Karpas-422 (cell line): ENCODE measurements at places on chromosomes 5 and 9. TPM values are rescaled to one million over a fixed set of nuclear protein-coding genes. Genes with fewer than 3 reads are reported as not detected.

Gene NR5A1
- total RNA-seq = not detected in 2 replicates

Gene FOXD4L6
- 0.30 and 1.5 TPM in 2 replicates for total RNA-seq

Gene BSPRY
- total RNA-seq = not detected in 2 replicates

Gene SLC6A19
- total RNA-seq = not detected in 2 replicates

Gene NUTM2F
- total RNA-seq = not detected in 2 replicates

DNA sequence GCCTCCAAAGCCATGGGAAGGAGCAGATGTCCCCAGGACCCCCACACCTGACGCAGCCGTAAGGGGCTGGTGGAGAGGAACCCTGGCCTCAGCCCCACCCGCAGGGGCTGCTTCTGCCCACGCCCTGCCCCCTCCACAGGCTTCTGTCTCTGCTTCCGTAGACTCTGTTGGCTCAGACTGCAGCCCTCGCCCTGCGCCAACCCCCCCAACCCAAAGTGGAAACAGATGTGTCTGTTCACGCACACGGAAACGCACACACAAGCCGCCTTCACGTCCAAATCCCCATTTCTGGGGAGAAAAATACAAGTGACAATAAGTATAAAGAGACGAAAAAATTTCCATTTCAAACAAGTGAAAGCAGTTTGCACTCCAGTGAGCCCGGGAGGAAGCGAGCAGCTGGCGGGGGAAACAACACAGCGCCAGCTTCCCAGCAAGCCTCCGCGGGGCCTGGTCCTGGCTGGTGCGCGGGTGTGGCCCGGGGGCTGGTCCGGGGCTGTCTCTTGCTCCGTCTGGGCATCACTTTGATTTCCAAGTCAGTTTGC is 32.6 kb upstream of the RXRA start:
- no peak for DNase-seq

DNA sequence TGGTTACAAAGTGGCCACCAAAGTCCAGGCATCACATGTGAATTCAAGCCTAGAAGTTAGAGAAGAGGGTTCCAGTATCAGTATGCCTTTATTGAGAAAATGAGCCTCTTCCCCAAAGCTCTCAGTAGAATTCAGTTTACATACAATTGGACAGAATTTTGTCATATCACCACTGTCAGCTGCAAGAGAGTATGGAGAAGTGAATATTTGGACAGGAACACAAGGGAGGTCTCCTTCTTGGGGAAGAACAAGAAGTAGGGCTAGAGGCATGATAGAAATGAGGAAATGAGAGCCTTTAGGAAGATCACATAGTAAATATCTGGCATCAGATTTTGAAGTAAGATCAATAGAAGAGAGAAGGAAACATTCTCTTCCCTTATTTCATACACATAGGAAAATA is 27.8 kb upstream of the VLDLR start:
- DNase-seq = no peak

DNA sequence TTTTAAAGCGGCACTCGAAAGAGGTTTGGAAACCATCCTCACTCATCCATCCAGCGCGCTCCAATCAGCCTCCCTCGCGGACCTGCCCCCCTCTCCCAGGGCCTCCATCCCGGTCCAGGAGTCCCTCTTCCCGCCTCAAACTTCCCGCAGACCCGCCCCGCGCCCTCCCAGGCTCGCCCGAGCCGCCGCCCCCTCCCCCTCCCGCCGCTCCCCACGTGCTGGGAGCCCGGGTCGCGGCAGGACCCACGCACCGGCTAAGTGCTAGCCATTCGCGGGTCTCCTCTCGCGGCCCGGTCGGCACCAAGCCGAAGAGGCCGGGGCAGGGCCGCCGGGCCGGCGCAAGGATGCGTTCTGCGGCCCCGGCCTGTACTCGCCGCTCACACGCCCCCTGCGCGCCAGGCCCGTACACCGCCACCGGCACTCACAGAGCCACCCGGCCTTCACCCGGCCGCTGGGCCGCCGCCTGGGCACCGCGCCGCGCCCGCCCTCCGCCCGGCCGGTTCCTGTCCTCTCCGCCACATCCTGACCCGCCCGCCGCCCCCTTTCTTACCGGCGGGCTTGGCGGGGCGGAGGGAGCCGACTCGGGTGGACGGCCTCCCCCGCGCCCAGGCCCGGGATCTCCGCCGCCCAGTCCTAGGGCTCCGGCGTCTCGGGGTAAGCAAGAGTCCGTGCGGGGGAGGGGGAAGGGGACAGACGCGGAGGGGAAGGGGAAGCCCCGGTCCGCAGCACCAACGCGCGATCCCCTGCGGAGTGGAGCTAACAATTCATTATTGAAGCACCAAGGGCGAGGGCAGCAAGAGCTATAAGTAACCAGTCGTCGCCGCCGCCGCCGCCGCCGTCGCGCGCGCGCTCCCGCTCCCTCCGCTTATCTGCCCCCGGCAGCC is 576 bp downstream of the CHD1 start:
- DNase-seq = peak; percentile 72

DNA sequence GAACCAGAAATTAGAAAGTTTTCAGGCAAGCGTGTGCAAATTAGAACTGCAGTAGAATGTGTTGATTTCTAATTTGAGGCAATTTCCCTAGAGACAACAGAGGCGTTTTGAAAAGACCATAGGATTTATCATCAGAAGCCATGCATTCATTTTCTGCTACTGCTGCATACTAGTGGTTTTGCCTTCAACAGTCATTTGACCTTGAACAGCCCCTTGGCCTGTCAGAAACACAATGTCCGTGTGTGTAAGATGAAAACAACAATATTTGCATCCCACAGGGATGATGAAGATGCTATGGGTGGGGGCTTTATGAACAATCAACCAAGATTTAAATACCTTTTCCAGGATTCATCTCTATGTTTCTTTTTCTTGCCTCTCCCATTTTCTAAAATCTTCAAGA is 73.7 kb downstream of the PDE4D start:
- DNase-seq = no peak

DNA sequence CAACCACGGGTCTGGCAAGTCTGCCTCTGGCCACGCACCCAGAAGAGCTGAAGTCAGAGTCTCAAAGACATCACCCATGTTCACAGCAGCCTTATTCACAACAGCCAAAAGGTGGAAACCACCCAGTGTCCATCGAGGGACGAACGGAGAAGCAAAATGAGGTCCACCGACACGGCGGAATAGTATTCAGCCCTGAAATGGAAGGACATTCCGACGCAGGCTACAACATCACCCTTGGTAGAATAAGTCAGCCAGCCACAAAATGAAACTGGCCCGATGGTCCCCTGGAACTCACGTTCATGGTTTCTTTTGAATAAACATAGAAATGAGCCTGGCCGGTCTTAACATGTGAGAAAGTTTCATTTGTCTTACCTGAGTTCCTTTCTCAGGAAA is 16.9 kb downstream of the CCDC187 start:
- no peak for DNase-seq

DNA sequence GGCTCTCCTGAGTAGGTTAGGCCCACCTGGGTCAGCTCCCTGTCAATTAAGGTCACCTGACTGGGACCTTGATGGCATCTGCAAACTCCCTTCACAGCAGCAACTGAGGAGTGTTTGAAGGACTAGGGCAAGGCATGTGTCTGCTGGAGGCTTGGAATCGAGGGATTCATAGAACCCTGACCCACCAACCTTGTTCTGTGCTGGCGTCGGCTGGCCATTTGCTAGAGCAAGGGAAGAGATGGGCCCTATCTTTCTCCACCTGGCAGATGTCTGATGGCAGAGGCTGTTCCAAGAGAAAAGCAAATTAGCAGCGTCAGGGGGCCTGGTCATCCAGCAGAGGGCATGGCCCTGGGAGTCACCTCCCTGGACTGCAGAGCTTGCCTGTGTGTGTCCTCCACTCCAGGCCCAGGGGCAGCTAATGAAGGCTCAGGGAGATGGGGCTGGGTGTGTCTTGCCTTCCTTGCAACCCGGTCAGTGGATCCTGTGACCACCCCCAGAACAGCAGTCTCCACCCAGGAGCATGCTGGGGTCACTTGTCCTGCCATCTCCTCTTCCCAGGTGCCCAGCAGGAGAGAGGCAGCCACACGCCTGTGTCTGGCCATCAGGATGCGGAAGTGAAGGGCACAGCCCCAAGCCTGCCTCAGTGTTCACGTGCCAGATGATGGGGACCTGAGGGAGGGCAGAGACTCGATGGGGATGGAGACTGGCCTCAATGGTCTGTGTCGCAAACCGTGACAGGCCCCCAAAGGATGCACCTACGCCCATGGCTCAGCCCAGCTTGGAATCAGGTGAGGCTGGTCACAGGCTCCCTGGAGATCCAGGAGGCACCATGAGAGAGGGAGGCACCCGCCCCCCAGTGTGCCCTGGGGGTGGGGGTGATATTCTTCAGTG is 53.9 kb downstream of the BARX1 start:
- no peak for DNase-seq

- no peak for DNase-seq
Measured at GRCh38 chr5:173796721-173797495, 91.2 kb upstream of the CPEB4 start.

DNA sequence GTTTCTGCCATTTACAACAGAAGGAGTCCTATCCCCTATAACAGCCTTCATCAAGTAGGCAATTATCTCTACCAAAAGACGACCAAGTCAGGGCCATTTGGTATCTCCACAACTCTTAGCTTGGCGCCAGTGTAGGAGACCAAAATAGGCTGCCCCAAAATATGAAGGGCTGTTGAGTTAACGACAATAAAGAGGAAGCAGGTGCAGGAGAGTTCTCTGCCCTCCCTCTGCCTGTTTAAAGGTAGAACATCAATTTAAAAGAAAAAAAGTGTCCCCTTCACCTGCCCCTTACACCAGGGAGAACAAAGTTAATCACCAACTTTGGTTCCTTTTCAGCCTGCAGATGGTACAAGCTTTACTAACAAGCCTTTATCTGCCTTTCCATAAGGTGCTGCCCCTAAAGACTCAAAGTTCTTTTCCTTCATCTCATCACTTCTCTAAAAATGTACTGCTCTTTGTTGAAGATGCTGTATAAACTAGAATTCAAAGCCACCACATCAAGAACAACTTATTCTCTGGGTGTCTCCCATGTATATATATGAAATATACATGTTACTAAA is 33.3 kb downstream of the PPP1R2B start:
- no peak for DNase-seq
